Activated CD4-positive, alpha-beta T cell treated with anti-CD3 and anti-CD28 coated beads, Interleukin-10, Interleukin-2, amounts not matched to agents 100 ng/mL and 50 ng/mL, durations not matched to agents 16 hours and 8 hours (primary cell): ENCODE measurements at places on chromosomes 12 and 14.
A peak's percentile ranks its signal among the peaks of the same experiment; 100 is the strongest.

DNA sequence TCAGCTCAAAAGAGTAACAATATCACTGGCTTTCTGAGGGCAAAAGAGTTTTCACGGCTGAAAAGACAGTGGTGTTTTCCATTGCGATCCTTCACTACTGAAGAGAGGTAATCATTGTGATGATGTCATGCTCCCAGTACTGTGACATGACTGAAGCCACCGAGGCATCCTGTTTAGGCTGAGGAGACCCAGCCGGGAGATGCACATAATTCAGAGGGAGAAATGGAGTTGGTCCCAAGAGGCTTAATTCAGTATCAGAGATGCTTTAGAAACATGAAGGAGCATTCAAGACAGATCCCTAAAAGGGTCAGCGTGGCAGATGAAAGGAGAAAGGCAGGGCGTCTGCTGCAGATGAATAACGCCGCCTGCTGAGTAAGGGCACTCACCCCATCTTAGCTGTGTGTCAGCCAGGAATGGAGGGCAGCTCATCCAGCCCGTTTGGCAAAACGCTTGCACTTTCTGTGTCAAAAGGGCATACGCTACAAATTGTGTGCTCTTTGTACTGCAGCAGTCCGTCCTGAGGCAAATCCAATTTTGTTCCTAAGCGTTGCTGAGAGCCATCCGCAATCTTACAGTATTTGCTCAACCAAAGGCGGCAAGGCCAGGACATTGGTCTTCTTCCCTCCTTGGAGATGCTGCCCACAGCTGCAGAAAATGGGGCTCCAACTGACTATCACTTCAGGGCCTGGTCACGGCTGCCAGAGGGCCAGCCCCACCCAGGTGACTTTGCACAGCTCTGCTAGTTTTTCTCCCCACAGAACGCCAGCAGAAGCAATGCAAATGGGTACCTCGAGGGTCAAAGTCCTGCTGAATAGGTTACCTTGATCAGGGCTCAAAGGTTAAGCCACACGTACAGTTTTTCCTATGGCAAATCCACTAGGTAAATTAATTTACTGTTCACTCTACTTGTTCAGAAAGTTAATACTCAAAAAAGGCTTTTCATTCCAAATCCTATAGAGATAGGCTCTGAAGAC, 23.5 kb downstream of the CCDC92 start:
- DNase-seq, result no peak

- no peak for DNase-seq
Observed at GRCh38 chr14:94317259-94317658, 5.9 kb downstream of the SERPINA6 start.

GRCh38 chr12:133023566-133023965, 13.7 kb upstream of the ZNF84 start:
- DNase-seq, result no peak

GRCh38 chr14:80054020-80054419, 157.3 kb downstream of the DIO2 start:
- DNase-seq, result no peak

- no peak for DNase-seq
Observed at GRCh38 chr12:95424271-95424994, 49.5 kb upstream of the METAP2 start.

GRCh38 chr14:58732387-58732786, 94.6 kb downstream of the DACT1 start:
- DNase-seq, result peak; percentile 16

- DNase-seq, result no peak
Observed at GRCh38 chr14:98926146-98926545, 345.9 kb downstream of the BCL11B start.

- DNase-seq, result no peak
Observed at GRCh38 chr12:104582739-104583138, 126.0 kb downstream of the CHST11 start.

- DNase-seq, result peak; percentile 61
Observed at GRCh38 chr12:52873832-52874572, 25.2 kb upstream of the KRT78 start.

DNA sequence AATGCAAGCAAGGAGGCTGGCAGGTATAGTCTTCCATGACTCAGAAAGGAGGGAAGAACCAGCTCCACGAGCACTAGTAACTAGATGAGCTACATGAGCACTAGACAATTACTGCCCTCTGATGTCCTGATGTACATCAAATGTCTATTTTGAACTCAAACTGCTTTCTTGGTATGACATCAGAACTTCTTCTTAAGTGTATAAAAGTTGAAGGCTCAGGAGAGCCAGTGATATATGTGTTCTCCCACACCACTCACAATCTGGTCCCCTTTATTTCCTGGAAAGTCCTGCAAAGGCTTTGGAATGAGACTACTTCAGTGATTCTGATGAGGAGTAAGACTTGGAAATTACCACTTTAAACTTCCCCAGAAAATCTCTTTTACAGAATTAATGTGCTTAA, 18.5 kb upstream of the DHRS7 start:
- no peak for DNase-seq

GRCh38 chr14:26963711-26964110, 365.9 kb upstream of the NOVA1 start:
- DNase-seq, result no peak

DNA sequence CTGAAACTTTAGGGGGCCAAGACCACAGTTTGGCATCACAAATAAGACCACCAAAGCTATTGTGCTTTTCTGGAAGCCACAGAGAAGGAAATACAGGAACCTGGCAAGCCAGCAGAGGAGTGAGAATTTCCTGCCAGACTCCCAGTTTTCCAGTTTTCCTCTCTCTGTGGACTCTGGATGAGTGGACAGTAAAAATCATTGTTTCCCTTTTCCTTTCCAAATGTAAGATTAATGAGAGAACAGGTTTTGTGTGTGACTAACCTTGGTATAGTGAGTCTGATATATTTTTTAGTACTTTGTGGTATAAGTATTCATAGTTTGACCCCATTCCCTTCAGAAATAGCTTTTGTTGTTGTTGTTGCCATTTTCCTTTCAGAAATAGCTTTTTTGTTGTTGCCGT, 2.6 kb upstream of the TAC3 start:
- DNase-seq, result no peak

DNA sequence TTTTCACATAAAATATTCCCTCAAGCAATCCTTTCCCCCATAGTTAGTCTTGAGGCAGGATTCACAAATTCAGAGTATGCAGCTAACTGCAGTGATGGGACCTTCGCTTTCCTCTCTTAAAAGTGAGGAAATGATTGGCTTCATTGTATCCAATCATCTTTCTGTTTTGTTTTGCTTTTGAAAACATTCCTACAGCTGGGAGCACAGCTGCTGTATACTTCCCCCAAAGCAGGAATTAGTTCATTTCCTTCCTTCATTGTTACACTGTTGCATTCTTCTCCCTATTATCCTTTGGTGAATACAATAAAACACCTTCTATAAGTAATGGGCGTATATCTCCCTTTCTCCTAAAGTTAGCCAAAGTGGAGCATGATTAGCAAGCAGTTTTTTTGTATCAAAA, 9.4 kb upstream of the GAS2L3 start:
- no peak for DNase-seq

DNA sequence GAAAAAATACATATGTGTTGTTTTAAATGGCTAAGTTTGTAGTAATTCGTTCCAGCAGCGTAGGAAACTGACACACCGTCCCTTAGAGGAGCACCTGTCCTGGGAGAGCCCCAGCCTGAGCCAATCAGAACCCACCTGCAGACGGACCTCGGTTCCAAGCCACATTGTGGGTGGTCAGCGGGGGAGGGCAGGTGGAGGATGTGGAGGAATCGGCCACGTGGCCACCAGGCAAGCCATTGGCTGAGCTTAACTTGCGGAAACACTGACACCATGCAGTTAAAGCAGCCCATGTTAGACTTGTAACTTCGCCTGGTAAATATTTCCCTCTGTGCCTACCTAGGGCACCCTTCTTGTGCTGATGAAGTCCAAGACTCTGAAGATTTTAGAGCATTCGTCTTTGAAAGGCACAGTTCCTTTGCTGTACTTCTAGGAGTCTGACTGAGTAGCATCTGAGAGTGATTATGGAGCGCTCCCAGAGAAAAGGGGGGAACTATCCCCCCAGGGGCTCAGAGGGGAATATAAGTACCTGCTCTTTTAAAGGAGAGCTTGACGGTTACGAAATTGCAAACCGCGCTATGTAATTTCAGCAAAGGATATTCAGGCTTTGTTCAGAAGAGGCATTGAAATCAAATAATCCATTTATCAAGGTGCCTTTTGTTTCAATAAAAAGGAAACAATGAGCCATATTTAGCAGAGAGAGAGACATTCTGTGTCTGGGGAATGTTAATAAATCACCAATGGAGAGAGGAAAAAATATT, 135.7 kb downstream of the TMEM132C start:
- DNase-seq, result no peak

DNA sequence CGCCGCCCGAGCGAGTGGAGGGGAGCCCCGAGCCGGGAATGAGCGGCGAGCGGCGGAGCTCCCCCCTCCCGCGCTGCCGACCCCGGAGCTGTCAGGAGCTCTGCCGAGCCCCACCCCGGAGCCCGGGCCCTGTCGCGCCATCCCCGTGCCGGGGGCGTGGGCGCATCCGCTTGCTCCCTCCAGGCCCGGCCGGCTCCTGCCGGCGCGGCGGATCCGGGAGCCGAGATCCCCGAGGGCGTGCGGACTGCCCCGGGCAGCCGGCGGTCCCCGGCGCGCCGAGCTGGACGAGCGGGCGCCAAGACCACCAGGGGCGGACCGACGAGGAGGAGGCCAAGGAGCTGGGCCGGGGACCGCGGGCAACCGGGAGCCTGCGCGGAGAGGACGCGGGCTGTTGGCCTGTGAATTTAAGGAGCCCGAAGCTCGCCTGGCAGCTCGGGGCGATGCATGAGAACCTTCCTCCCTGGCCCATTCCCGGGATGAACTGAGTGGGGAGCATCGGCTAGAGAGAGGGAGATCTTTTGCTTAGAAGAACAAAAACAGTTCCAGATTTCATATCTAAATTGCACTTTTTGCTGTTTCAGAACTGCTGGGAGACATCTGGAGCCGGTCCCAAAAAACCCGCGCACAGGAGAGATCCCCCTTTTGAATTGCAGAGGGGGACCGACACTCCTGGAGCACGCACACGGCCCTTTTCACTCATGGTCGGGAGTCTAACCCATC, 2.0 kb downstream of the PTHLH start:
- DNase-seq, result no peak

GRCh38 chr14:99592933-99593753, 10.9 kb downstream of the CCDC85C start:
- DNase-seq, result no peak

DNA sequence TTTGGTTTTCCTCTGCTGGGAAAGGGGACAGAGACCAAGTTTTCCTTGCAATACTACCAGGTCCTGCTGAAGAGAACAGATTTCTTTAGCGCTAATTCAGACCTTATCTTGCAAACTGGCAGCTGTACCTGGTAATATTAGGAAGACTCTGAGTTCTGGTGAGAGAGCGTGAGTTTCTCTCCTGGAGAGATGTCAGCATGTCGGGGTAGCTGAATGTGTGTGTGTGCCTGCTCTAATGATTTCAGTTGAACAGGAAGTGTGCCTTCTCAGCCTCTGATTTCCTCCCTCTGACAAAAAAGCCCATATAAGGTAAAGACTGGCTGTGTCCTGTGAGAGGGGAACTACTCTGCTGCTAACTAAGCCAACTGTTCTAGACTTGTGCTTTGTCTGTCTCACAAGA, 10.3 kb upstream of the ERP27 start:
- DNase-seq, result peak; percentile 92

- no peak for DNase-seq
Observed at GRCh38 chr12:123531091-123531490, 2.4 kb downstream of the RILPL1 start.

- no peak for DNase-seq
Observed at GRCh38 chr14:77256694-77257093, 14.3 kb downstream of the NGB start.

- DNase-seq, result peak; percentile 16
Observed at GRCh38 chr12:13504074-13504473, 307.5 kb downstream of the EMP1 start.

- no peak for DNase-seq
Observed at GRCh38 chr14:29553427-29553826, 374.2 kb downstream of the PRKD1 start.

DNA sequence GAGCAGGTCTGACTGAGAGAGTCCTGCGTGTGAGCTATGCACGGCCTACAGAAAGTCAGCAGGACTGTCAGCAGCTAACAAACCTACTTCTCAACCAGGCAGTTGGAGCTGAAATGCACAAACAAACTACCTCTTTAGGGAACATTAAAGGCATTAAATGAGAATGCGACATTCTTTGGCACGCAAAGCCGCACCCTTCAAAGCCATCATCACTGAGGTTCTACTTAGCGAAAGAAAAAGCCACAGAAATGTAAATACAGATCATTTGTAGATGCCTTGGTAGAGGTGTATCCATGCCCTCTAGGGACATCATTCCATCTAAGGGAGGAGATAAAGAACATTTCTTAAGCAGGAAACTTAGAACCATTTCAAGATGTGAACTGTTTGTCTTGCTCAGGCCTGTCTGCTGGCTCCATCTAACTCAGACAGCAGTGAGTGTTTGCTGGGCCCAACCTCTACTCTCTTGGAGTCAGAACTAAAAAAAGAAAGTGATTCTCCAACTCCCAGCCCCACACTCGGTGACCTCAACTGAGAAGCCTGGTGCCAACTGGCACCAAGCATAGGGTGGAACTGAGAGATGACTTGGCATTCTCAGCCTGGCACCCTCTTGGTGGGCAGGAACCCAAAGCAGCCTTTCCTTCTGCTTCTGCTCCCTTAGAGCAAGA, 63.5 kb upstream of the MBIP start:
- DNase-seq, result no peak

DNA sequence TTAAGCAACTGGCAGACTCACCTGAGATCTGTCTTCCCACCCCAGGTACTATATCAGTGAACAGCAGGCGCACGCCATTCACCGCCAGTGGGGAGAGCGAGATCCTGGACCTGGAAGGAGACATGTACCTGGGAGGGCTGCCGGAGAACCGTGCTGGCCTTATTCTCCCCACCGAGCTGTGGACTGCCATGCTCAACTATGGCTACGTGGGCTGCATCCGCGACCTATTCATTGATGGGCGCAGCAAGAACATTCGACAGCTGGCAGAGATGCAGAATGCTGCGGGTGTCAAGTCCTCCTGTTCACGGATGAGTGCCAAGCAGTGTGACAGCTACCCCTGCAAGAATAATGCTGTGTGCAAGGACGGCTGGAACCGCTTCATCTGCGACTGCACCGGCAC, 544.5 kb downstream of the NRXN3 start:
- DNase-seq, result no peak

- DNase-seq, result no peak
Observed at GRCh38 chr14:98819867-98820206, 452.2 kb downstream of the BCL11B start.

- no peak for DNase-seq
Observed at GRCh38 chr14:101862711-101863110, 101.2 kb downstream of the PPP2R5C start.

- DNase-seq, result no peak
Observed at GRCh38 chr12:13948621-13949020, 32.8 kb downstream of the GRIN2B start.

GRCh38 chr12:64745980-64746379, 13.2 kb downstream of the GNS start:
- DNase-seq, result no peak

- DNase-seq, result no peak
Observed at GRCh38 chr14:76762411-76763095, 1.3 kb downstream of the VASH1 start.

GRCh38 chr12:34275129-34275528, 252.8 kb downstream of the ALG10 start:
- DNase-seq, result no peak
